ENCODE measurements at places on chromosomes 6 and 20.

DNA sequence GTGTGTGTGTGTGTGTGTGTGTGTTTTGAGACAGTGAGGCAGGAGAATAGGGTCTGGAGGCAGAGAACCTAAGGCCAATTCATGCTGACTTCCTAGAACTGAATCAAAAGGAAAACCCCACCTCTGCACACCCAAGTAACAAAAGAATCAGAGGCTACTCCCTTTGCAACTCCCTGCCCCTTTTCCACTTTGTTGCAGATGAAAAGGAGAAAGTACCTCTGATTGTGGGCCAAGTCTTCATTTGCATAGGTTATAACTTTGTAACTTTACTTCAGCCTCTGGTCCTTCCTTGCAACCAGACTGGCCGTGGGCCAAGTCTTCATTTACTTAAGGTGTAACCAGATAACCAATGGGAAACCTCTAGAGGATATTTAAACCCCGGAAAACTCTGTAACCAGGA is 168.8 kb downstream of the EYA2 start:
- no peak for DNase-seq

DNA sequence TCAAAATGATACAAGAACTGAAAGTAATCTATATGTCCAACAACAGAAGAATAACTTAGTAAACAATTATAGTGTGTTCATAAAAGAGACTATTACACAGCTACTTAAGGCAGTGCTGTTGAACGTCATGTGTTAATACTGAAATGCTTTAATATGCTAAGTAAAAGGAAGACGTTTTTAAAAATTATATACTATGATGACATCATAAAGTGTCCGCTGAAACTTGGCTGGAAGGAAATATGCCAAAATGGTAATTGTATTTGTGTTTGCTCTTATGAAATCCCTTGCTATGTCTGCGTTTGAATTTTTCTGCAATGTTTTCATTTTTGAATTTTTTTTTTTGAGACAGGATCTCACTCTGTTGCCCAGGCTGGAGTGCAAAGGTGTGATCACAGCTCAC is 679.3 kb downstream of the DHX35 start:
- no peak for DNase-seq

DNA sequence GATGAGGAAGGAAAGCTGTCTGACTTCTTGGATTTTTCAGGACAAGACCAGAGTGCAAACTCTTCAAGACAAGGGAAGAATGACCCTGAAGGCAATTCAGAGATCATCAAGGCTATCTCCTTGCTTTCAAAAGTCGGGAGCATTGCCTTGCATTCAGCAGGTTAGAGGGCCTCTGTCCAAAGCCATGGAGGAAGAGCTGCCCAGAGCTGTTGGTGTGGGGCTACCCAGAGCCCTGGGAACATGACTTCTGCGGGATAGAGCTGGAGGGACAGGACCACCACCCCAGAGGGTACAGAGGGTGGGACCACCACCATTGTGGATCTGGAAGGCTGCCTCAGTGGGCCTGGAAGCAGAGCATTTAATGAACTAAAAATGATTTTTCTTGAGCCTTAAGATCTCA is 5.2 kb upstream of the SRXN1 start:
- no peak for DNase-seq

GRCh38 chr6:154347981-154348380 is 8.6 kb downstream of the IPCEF1 start:
- no peak for DNase-seq

- no peak for DNase-seq
These were observed 806.3 kb upstream of the GJE1 start for GRCh38 chr6:141326426-141326825.

DNA sequence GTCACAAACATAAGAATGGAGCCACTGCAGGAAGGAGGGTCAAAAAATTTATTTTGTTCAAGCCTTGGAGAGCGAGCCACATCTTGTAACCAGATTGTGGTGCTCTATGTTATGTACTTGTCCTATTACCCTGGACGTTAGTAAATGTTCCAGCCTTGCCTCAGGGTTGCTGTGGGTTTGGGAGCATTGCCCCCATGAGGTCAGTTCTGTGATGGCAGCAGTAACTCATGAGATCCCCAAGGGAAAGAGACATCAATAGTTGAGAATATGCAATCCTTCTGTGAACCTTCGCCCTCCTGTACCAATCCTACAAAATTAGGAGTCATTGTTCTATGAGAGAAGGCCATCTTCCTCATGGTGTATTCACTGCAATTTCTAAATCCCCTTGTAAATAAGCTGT is 16.4 kb upstream of the CFAP206 start:
- no peak for DNase-seq

GRCh38 chr6:2895072-2895471 is 8.0 kb downstream of the SERPINB9 start:
- DNase-seq, result no peak

GRCh38 chr6:111291336-111292259 is 191.4 kb downstream of the REV3L start:
- DNase-seq, result peak; percentile 5

GRCh38 chr20:48620154-48620506 is 207.7 kb downstream of the PREX1 start:
- DNase-seq, result no peak

DNA sequence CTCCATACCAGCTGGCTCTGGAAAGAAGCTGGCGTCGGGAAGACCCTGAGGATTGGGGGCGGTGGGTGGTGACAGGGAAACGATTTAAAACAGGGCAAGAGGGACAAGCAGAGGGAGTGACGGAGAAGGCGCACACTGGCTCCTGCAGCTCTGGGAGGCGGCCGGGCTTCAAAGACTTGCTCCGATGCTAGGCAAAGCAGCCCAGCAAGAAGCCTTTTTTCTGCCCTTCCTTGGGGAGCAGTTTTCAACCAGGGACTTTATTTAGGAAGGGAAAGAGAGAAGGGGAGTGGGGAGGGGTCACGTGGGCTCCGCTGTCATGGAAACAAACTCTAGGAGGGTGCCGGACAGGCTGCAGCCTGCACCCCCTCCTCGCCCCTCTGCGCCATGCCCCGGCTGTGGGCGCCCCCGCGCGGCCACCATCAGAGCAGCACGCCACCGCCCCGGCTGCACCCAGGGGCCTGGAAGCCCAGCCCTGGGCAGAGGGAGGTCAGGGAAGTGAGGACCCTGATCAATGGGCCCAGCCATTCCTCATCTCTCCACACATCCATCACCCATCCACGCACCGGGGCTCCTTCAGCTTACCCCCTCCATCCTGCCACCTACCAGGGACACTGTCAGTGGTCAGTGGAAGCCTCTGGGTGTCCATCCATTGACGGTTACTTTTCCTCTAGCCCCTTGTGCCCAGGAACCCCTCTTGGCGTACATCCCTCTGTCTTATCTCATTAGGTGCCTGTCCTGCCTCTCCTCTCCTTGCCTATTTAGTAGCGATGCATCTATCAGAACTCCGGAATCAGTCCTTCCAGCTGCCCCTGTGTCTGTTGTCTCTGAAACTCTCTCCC is 66.6 kb upstream of the CCDC167 start:
- no peak for DNase-seq

DNA sequence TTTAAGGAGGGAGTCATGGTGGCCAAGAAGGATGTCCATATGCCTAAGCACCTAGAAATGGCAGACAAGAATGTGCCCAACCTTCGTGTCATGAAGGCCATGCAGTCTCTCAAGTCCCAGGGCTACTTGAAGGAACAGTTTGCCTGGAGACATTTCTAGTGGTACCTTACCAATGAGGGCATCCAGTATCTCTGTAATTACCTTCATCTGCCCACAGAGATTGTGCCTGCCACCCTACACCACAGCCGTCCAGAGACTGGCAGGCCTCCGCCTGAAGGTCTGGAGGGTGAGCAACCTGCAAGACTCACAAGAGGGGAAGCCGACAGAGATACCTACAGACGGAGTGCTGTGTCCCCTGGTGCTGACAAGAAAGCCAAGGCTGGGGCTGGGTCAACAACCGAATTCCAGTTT is 115.0 kb downstream of the HFE start:
- no peak for DNase-seq

GRCh38 chr6:16503970-16504415 is 257.3 kb downstream of the ATXN1 start:
- no peak for DNase-seq

DNA sequence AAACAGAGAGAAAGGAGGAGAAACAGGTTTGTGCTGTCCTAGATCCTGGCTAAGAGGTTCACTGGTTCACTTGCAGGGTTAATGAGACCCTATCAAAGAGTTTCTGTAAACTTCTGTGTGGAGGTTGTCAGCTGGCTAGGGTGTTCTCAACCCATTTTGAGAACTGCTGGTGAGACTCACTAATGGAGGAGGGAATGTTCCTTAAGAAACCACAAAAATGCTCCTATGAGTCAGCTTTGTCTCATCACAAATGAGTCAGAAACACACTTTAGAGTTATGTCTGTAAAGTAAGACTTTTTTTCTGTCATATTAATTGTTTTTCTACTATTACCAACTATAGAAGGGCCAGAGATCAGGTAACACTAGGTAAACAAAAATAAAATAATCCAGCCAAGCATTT is 884.4 kb downstream of the PHF3 start:
- no peak for DNase-seq

DNA sequence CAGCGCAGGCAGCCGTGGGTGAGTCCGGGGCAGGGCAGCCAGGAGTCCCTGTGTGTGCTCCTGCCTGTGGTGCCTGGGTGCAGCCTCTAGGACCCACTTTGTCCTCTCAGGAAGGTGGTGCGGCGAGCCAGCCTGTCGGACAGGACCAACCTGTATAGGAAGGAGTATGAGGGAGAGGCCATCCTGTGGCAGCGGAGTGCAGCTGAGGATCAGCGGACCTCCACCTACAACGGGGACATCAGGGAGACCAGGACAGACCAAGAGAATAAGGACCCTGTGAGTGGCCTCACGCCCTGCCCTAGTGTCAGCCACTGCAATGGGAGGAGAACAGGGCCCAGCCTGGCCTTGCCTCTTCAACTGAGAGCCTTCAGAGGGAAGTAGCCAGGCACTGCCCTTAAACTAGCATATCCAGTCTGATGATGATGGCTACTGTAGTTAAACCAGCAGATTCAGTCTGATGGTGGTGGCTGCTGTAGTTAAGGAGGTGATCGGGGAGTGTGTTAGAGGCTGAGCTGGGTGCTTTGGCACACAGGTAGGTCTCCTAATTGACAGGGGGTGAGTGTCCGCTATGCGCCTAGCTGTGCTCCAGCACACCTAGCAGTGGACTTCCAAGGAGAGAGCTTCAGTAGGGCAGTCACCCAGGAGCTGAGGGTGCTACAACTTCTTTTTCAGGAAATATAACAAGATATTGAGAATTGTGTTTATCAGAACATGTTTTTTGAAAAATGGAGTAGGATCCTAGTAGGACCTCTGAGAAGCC is 18.1 kb upstream of the FAM83D start:
- DNase-seq, result no peak

DNA sequence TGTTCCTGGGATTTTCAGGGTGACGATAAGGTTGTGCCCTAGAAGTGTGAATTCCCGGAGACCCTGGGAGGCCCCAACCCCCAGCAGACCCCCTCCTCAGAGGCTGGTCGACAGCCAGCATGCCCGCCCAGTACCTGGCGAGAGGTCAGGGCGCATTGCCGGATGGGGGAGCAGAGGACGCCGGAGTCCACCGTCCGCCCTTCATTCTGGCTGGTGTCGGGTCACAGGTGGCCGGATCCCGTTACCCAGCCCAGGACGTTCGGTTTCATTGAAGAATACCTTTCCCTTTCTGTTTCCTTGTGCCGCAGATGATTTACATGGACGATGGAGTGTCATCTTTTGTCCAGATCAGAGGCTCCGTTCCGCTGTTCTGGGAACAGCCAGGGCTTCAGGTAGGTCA is 61.3 kb downstream of the SYNJ2 start:
- DNase-seq, result no peak

DNA sequence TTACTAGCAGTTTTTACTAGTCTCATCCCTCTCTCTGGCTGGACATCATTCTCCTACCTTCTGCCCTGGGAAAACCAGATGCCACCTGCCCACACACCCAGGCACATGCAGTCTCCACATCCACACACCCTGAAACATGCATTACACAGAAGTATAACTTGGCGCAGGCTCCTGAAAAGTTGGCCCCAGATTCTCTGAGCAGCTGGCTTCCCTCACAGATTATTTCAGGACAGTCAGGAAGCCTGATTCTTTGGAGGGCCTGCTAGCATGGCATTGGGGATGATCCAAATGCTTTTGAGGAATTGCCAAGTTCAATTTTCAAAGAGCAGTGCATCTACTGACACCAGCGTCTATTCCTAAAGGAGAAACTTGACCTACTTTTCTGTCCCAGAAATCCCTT is 27.8 kb upstream of the KIF16B start:
- DNase-seq, result no peak

GRCh38 chr20:44080064-44080463 is 106.9 kb downstream of the JPH2 start:
- no peak for DNase-seq

DNA sequence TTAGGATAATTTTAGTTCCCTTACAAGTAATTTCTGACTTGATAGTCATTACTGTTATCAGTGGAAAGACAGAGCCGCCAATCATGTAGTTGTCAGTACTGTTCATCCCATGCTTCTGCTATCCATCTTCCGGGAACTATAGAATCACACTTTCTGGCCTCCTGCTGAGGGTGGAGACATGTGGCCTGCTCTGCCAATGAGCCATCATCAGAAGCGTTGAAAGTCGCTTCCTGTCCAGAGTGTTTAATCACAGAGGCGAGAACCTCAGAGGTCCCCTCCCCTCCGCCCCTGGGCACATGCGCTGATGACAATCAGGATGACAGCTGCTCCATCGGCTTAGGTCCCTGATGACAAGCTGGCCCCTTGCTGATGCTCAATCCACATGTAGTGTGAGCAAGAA is 3.0 kb downstream of the DDO start:
- DNase-seq, result no peak

DNA sequence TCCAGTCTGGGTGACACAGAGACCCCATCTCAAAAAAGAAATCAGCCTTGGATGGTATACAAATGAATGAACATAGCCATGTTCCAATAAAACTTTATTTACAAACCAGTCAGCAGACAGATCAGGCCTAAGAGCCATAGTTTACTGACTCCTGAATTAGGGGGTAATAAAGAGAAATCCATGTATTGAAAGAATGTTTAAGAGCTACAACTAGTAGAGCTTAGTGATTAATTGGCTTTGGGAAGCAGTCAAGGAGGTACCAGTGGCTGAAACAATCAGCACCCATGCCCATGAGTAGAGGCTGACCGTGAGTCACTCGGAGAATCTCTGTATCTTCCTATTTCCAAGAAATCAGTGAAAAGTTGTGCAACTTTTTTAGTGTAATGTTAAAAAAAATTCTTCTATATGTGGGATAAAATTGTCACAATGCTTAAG is 223.6 kb upstream of the RREB1 start:
- DNase-seq, result no peak

DNA sequence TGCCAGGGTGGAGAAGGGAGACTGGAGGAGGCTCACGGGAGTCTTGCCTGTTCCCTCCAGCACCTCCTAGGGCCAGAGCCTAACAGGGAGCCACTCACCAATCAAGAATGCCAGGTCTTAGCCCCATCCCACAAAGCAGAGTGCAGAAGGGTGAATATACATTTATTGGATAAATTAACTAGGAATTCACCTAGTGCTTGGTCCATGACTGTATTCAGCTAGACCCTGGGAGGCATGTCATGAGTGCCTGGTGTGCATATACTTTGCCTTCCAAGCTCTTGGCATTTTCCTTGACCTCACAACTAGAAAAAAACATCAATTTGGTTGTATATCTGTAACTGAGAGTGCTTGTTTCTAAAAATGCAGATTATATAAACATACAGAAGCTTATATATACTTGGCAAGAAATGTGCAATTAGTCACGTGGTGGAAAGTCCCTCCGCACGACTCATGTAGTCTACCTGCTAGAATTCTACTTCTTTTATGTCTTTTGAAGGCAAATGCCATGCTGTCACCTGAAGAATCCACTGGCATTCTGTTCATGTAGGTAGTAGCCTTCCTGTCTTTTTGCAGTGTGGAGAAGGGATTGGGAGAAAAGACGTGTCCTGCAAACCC is 991.0 kb downstream of the KIF16B start:
- DNase-seq, result no peak
